ENCODE measurements at places on chromosomes 6 and 20.

GRCh38 chr6:1615151-1615852 is 5.6 kb downstream of the FOXC1 start:
- no peak for DNase-seq

- DNase-seq, result no peak
Observed at GRCh38 chr6:15375638-15376290, 129.9 kb downstream of the JARID2 start.

GRCh38 chr6:2839982-2840748 is 1.5 kb downstream of the SERPINB1 start:
- no peak for DNase-seq

DNA sequence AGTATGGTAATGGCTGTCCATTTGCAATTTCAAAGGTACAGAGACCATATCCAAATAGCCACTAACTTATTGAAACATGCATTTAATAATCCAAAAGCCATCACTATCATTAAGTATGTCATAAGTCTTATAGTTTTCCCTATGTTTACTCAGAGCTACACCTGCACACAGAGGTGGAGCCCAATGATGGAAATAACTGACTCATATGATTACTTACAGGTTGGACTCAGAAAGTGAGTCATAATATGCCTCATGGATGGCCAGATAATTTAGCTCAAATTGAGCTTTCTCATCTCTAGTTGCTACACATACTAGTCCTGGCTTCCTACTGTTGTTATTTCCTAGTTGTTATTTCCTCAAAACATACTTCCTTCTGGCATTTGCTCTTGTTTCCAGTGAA is 104.4 kb upstream of the KHDRBS2 start:
- DNase-seq, result no peak

GRCh38 chr6:146870760-146871159 is 272.0 kb downstream of the ADGB start:
- no peak for DNase-seq

DNA sequence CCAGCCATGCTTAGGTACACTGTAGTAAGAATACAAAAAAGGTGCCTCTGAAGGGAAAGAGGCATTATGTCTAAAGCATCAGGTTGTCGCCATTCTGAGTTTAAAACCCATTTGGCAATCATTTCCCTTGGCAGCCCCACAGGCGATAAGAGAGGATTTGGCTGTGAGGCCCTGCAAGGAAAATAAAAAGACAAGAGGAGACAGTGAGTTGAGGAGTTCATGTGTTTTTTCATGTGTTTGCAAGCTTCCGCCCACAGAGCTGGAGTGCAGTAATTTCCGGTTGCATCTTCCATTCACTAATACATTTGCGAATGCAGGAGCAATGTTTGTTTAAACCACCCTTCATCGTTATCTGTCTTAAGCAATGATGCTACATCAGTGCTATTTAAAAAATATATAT is 138.5 kb upstream of the SOX4 start:
- DNase-seq, result no peak

GRCh38 chr20:58053391-58054055 is 174.9 kb downstream of the ANKRD60 start:
- DNase-seq, result no peak

GRCh38 chr6:15893556-15894253 is 230.9 kb upstream of the DTNBP1 start:
- DNase-seq, result no peak

- no peak for DNase-seq
Observed at GRCh38 chr6:139109558-139109957, 25.3 kb upstream of the HECA start.

DNA sequence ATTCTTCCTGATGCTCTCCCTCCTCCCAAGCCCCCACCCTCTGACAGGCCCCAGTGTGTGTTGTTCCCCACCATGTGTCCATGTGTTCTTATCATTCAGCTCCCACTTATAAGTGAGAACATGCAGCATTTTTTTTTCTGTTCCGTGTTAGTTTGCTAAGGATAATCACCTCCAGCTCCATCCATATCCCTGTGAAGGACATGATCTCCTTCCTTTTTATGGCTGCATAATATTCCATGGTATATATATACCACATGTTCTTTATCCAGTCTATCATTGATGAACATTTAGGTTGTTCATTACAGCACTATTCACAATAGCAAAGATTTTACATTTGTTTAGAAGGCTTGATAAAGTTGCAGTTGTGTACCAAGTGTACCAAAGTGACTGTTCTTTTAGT is 57.9 kb downstream of the KCNS1 start:
- no peak for DNase-seq

- DNase-seq, result no peak
Observed at GRCh38 chr20:50848846-50849673, 54.2 kb downstream of the BCAS4 start.

GRCh38 chr20:1062334-1063010 is 55.9 kb upstream of the PSMF1 start:
- no peak for DNase-seq

All from femur (tissue), 1 donor.